ENCODE measurements at places on chromosomes 1 and 21.

- no peak for DNase-seq
These were observed 10.6 kb downstream of the SRSF4 start for GRCh38 chr1:29171089-29171488.

GRCh38 chr1:161260376-161261260 is 2.1 kb downstream of the PCP4L1 start:
- DNase-seq: no peak

DNA sequence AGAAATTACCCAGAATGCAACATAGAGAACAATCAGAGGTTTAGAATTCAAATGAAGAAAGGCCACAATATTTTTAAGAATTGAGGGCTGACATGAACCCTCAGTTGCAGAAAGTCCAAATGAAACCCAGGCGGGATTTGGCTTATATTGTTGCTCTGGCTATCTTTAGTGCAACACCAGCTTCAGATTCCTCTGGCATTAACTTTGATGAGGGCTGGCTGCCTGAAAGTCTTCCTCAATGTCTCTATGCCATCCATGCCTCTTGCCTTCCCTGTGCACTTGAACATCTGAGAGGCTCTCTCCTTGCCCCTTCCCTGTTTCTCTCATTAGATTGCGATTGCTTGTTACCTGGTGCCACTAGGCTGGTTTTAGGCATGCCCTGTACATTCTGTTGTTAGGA is 31.2 kb upstream of the DPT start:
- DNase-seq: no peak

DNA sequence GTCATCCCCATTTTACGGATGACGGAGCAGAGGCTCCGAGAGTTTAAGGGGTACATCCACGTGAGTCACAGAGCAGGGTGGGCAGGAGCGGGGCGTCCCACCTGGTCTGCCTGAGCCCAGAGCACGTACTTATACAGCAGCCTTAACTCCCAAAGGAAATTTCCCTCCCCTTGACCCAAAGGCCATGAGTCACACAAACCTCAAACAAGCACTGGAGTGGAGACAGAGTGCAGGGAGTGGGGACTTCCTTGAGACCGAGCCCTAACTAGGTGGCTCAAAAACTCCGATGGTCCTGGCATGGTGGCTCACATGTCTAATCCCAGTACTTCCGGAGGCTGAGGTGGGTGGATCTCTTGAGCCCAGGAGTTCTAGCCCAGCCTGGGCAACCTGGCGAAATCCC is 141.6 kb upstream of the KLHDC7A start:
- no peak for DNase-seq

GRCh38 chr1:43427524-43427923 is 26.2 kb downstream of the HYI start:
- DNase-seq: no peak

GRCh38 chr1:156308078-156308477 is 9.0 kb upstream of the VHLL start:
- DNase-seq: no peak
